ENCODE measurements at places on chromosomes 1 and 21.

DNA sequence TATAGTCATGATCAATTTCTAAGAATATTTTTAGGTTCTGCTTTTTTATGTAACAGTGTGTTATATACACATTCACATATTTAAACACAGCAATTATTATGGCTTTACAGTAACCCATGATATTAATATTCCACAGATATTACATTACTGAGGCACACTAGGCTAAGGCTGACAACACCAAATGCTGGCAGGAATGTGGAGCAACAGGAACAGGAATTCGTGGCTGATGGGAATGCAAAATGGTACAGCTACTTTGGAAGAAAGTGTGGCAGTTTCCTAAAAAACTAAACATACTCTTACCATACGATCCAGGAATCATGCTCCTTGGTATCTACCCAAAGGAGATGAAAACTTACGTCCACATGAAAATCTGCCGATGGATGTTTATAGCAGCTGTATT is 1.9 kb upstream of the KCNJ9 start:
- DNase-seq: no peak

DNA sequence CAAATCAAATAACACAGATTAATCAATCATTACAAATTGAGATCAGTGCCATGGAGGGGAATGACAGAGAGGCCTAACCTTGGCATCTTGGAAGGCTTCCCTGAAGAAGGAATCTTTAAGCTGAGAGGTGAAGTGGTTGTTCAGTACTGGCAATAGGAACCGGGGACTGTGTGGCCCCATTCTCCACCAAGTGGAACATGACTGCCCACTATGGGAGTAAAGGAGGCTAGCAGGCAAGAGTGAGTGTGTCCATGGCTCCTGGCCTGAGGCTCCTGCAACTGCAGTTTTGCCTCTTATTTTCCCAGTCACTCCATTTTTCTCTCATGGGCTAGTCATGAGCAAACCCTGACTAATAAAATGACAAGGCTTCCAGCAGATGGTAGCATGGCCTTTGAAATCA is 112.2 kb upstream of the GJB5 start:
- no peak for DNase-seq

GRCh38 chr21:41965045-41965444 is 11.2 kb upstream of the C2CD2 start:
- no peak for DNase-seq

DNA sequence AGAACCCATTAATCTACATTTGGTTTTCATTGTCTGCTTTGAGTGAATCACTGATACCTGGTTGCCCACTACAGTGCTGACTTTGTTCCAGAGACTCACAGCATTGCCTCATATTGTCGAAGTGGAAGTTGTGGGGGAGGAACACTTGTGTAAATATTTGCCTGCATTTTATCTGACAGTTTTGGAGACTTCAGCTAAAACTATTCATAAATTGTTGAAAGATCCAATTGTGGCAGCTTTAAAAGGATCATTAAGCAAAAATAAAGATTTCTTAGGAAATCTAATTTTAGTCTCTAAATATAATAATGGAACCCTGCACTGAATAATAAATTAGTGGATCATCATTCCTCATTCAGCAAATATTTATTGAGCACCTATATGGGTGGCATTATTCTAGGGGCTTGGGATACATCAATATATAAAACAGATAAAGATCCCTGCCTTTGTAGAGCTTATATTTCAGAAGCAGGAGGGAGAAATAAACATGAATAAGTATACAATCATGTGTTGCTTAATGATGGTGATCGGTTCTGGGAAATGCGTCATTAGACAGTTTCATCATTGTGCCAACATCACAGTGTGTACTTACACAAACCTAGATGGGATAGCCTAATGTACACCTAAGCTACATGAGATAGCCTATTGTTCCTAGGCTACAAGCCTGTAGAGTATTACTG is 73.5 kb downstream of the OSBPL9 start:
- no peak for DNase-seq

- no peak for DNase-seq
Measured at GRCh38 chr1:62321446-62321845, 2.2 kb upstream of the KANK4 start.

- DNase-seq: no peak
Measured at GRCh38 chr1:17440074-17440826, 773 bp upstream of the RCC2 start.

DNA sequence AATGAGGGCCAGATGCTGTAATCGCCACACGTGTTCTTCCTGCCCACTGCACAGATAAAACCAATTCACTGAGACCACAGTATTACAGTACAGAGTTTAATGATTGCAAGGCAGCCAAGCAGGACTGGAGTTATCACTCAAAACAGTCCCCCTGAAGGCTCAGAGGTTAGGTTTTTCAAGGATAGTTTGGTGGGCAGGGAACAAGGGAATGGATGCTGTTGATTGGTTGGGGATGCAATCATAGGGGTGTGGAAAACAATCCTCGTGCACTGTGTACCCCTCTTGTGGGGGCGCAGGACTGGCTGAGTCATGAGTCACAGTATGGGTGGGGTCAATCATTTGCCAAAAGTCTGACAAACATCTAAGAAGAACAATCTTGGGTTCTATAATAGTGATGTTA is 12.4 kb upstream of the USP1 start:
- DNase-seq: no peak

All from NCI-H1417 treated with DMSO at 0.1 percent for 48 hours (cell line).